ENCODE measurements at places on chromosomes 3 and 15.

GRCh38 chr15:26667222-26667988 lies 105.5 kb downstream of the GABRB3 start:
- no peak for DNase-seq

- DNase-seq = no peak
Observed at GRCh38 chr15:31556494-31557150, 230.0 kb downstream of the KLF13 start.

GRCh38 chr3:112059497-112059896 lies 25.0 kb downstream of the TMPRSS7 start:
- DNase-seq = no peak

DNA sequence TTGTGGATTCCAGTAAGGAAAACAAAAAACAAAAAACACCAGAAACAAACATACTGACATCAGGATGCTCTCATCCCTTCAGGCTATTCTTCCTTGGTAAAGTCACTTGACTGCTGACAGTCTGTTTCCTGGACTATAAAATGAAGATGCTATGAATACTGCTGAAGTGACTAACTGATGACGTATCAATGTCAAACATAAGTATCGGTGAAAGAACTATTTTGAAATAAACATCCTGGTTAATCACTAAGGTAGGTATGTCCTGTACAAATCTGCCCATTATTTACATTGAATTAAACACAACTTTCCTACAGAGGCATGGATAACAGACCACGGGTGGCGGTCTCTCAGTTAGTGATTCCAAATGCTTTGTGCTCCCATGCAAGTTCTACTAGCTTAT lies 45.9 kb downstream of the CHAC1 start:
- DNase-seq = no peak

DNA sequence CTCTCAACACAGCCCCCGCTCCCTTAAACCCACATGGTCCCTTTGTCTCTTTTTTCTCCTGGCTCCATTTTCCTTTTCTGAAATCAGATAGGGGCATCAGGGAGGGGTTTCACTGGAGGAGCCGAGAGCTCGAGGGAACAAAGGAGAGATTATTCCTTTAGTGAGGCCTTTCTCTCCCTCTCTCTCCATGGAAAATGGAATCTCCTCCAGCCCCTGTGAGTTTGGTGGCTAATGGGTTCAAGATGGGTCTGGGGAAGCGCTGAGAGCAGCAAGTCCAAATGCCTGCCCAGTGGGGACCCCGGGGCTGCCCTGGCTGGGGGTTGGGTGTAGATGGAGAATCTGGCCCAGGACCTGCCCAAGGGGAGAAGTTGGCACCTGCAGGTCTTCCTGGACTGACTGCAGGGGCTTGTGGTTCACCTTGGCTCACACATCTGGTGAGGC lies 56.8 kb downstream of the ITGA11 start:
- no peak for DNase-seq
